Stimulated activated CD4-positive, alpha-beta T cell treated with anti-CD3 and anti-CD28 coated beads, Interleukin-12 subunit alpha, Interleukin-12 subunit beta, amount 100 ng/mL, for 4 hours (primary cell): ENCODE measurements at places on chromosomes 5 and 9.
A peak's percentile ranks its signal among the peaks of the same experiment; 100 is the strongest.

GRCh38 chr9:79695531-79696175, 123.9 kb downstream of the TLE4 start:
- DNase-seq, result no peak

DNA sequence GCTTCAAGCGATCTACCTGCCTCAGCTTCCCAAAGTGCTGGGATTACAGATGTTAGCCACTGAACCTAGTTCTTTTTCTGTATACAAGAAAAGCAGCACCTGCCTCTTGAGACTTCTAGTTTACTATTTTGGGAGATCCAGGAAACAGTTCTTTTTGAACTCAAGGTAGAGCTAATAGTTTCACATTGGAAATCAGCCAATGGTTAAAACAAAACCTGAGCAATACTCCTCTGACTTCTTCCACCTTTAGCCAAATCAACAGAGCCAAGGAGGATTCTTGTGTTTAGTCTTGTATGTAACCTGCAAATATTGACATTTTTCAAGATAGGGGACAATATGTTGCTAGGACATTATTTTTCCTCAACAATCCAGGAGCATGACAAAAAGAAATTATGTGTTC, 349.4 kb downstream of the SH3GL2 start:
- no peak for DNase-seq

DNA sequence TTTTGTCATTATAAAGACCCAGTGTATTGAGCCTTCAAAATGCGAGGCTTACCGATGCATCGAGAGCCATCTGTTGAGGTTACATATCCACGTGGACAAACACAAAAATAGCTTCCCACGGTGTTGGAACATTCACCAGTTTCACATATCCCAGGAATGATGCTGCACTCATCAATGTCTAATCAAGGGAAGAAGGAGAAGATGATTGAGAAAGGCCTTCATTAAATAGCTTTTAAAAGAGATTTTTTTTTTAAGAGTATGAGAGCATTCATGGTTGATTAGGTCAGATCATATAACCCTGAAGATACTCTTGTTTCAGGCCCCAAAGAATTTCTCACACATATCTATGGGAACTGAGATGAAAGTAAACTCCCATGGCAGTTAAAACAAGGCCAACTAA, 129.4 kb downstream of the FBN2 start:
- DNase-seq, result no peak

GRCh38 chr9:94525396-94526035, 29.4 kb upstream of the PCAT7 start:
- no peak for DNase-seq

DNA sequence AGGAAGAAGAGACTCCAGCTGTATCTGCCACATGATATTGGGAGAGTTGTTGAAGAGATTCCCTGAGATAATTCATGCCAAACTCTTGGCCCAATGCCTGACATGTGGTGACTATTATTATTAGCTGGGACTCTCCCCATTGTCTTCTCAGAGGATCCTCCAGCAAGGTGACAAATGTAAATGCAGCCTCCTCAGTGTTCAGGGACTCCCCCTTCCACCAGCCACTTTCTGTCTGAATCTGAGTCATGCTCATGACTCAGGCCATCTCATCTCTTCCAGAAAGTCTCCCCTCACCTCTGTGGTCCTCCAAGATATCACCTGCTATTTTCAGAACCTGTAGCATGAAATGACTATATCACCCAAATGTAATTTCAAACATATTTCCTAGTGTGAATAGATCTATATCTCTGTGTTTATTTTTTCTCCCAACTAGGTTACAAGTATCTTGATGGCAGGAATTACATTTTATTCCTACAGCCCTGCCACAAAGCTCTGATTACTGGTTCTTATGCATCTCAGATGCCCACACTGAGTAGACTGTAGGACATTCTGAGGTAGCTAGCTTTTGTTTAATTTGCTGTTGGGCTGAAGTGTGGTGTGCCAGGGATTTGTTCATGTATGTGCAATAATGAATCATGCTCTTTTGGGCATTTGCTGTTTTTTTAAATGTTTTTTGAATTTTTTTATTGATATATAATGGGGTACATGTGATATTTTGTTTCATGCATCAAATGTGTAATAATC, 126.6 kb upstream of the IL12B start:
- peak; percentile 36 for DNase-seq

DNA sequence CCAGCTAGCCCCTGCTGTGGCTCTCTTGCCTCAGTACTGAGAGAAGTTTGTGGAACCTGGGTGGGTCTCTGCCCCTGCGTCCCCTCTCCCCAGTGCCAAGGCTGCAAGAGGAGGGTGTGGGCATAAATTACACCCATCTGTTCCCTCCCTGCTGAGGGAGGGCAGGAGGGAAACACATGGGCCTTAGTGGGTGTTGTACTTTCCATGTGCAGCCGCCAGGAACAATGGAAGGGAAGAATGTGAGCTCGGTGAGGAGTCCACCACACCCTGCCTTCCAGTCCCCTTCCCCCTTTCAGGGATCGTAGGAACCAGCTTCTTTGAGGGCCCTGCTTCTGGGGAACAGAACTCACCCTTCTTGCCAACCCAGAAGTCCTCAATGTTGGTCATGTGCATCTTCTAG, 138.2 kb upstream of the KLF4 start:
- no peak for DNase-seq

- DNase-seq, result no peak
Measured at GRCh38 chr5:27511061-27511460, 472.7 kb upstream of the CDH9 start.

- DNase-seq, result no peak
Measured at GRCh38 chr5:31161781-31162181, 31.7 kb upstream of the CDH6 start.

GRCh38 chr9:34185778-34186551, 7.1 kb downstream of the UBAP1 start:
- no peak for DNase-seq

DNA sequence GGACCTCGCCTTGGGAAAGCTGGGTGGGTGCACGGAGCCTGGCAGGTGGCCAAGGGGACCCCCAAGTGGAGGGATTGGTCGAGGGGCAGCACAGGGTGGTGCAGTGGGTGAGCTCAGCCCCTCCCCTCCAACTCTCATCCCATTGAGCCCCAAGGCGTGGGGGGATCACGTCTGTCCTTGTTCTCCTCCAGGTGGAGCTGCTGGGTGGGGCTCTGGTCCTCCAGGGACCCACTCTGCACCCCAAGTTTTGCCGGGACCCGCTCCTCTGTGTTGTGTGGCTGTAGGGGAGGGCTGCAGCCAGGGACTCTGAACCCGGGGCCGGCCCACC, 3.6 kb upstream of the FUT7 start:
- DNase-seq, result no peak

- DNase-seq, result no peak
Measured at GRCh38 chr5:54905246-54905795, 80.1 kb downstream of the ESM1 start.

DNA sequence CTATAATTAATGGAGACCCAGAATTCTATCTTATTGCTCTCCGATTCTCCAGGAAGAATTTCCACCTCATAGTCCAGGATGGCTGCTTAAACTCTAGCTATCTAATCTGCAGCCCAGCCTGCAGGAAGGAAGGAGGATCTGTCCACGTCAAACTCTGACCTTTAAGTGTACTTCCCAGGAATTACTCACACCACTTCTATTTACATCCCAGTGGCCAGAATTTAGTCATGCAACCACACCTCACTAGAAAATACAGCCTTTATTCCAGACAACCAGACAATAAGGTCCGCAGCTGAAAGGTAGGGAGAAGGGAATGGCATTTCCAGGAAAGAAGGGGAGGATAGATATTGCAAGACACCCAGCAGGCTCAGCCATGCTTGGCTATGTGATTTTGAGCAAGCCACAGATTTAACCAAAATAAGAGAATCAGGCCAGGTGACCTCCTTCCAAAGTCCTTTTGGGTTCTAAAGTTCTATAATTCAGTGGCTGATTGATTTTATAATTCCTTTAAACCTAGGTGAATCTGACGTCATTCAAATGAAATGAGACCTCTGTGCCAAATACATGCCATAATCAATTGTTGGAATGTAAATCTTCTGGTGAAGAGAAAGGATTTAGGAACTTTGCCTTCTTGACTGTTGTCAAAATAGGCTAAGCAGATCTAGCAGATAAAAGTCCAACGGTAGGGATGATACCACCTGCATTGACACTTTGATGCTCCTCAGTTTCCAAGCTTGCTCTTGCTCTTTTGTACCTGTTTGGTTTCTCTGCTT, 3.7 kb upstream of the DENND1A start:
- no peak for DNase-seq

DNA sequence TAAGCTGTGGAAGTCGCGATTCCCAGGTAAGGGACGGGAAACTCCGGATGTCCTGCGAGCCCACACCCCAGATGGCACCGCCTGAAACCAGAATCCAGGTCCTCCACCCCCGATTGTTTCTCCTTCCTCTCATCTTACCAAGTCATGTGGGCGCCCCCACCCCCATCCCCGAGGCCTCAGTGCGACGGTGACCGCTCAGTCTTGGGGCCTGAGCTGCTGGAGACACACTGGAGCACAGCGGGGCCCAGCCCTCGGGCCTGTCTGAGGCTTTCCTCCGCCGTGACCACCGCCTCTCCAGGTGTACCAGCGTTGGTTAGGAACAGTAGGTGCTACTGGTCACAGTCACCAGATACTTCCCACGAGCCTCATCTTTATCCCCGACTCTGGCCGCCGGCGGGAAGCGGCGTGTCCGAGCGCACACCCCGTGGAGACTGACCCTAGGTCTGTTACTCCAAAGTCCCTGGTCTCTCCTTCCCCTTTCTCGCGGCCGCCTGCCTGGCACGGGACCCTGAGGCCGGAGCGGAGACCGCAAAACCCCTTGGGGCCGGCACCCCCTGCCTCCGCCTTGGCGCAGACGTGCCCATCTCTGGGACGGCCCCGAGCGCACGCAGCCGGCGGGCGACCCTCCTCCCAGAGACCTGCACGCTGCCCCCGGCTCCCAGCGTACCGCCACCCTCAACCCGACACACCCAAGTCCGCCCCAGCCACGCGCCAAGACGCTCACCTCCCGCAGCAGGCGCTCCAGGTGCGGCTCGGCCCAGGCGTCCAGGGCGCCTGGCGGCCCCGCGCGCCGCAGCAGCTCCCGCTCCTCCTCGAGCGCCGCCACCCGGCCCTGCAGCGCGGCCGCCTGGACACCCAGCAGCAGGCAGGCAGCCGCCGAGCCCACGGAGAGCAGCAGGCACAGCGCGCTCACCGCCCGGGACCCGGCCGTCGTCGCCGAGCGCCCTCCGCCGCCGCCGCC, 733 bp downstream of the COL23A1 start:
- DNase-seq, result no peak

- no peak for DNase-seq
Measured at GRCh38 chr5:133936651-133937015, 31.8 kb downstream of the C5orf15 start.

DNA sequence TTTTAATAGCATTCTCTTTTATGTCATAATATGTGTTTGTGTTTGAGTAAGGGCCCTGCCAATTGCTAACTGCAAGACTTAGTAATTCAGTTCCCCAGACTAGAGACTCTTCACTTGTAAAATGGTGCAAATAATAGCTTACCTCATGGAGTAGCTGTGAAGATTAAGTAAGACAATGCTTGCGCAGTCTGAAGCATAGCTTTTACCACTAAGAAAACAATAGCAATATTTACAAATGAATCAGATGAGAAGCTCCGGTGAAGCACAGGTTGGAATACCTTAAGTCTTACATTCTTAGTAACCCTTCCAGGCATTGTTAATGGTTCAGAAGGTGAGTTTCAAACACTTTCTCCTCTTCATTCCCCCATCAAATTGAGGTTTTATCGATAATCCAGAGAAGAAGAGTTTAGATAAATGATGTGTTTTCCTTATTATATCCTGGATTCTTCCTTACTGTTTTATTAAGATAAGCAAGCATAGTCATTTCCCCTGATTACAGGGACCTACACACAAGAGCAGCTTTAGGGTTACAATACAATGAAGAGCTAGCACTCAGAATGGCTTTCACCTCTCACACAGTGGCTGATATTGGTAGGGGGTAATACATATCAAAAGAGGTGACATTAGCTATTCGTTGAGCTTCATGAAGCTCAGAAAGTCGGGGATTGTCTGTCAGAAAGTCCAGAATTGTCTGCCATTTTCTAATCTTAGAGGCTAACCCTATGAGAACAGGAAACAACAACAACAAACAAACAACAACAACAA, 96.4 kb upstream of the EDIL3 start:
- DNase-seq, result no peak

DNA sequence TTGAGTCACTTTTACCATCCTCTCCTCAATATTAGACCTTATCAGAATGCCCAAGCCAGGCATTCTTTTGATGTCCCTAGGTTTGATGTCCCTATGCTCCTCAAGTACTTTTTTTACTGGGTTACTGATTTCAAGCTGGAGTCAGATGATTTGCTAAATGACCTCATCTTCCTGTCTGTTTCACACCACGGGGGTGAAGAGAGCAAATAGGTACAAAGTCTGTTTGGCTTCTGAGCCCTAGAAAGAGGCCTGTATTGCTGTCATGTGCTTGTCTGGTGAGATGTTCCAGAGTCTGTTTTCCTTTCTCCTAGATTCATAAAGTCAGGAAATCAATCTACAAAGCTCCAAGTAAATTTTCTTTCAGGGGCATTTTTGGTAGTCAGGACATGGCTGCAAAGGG, 12.7 kb upstream of the DAB2 start:
- no peak for DNase-seq

- no peak for DNase-seq
Measured at GRCh38 chr5:11273180-11273903, 512.3 kb upstream of the DAP start.

DNA sequence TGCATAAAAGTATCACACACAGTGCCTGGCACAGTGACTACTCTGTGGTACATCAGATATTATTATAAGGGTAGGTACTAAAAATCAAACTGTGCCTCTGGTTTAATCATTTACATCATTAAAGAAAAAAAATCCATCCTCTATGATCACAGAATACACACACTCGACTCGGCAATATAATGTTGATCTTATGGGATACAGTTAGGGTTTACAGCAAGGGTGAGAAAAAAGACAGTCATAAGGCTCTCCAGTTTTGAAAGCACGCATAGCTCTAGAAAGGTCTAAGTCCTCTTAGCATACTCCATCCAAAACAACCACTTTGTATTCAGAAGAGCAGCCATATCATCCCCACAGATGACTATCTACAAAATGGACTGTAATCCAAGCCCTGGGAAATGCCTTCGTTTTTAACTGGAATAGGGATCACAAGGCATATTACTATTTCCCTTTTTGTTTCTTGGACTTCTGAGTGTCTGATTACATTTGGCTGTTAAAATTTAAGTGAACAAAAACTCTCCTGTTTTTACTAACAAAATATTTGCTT, 26.6 kb downstream of the TRPM3 start:
- no peak for DNase-seq
